D341Med (cell line): ENCODE measurements at places on chromosomes 3 and 15.

DNA sequence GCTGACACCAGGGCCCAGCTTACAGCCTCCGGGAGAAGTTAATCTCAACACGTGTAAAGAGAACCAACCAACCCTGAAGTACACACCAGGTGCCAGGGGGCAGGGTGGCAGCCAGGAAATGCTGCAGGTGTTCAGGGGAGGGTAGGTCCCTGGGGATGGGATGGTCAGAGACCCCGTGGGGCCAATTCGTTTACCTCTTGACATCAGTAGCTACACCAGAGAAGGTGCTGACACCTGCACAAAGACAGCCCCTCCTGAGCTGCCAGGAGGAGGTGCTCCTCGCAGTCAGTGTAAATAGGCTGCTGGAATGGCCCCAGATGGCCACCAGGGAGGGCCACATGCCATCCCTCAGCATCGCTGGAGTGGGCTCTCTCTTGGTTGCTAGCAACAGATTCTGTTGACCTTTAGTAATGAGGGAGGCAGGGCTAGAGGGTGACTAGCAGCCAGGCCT, 52.8 kb downstream of the CORO2B start:
- DNase-seq = no peak

- DNase-seq = no peak
Measured at GRCh38 chr3:165640970-165641369, 196.3 kb downstream of the BCHE start.

- no peak for DNase-seq
Measured at GRCh38 chr3:36511791-36512486, 131.6 kb downstream of the STAC start.

- no peak for DNase-seq
Measured at GRCh38 chr3:46553154-46553553, 12.9 kb downstream of the LRRC2 start.

DNA sequence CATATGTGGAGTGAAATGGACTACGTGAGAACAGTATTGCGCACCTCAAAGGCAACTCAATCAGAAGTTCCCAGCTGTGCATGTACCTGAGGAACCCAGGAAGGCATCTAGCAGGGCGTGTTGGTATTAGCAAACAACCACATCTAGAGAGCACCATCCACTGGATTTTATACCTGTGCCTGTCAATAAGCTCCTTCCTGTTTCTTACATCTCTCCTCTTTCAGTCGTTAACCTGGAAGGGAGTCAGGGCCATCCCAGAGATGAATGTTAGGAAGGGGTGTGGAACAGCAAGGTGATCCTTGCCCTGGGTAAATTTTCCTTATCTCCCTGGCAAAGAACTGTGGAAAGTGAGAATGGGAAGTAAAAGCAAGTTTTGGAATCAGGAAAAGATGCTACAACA, 29.6 kb upstream of the CHMP2B start:
- DNase-seq = no peak

DNA sequence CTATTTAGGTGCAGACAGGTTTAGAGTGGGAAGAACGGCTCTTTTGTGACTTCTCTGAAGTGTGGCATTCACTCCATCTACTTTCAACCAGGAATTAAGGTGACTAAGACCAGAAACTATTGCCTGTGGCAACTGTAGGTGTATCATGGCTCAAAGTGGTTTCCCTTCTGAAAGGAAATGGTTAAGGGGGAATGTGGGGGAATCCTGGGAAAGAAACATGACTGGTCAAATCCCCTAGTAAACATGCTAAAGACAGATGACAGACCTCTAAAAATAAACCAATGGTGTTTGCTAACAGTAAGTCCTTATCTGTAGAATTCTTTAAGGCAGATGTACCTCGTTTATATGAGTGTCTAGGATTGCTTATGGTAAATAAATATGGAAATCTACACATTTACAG, 56.9 kb downstream of the MEGF11 start:
- no peak for DNase-seq

GRCh38 chr3:181728470-181729340, 17.0 kb downstream of the SOX2 start:
- no peak for DNase-seq

- no peak for DNase-seq
Measured at GRCh38 chr3:108028896-108029295, 61.9 kb downstream of the CD47 start.

- DNase-seq = no peak
Measured at GRCh38 chr15:64430000-64430735, 30.2 kb upstream of the ZNF609 start.

- DNase-seq = peak; percentile 72
Measured at GRCh38 chr3:52041118-52041731, 15.1 kb downstream of the DUSP7 start.

- no peak for DNase-seq
Measured at GRCh38 chr3:106631373-106632108, 745.7 kb upstream of the CCDC54 start.

DNA sequence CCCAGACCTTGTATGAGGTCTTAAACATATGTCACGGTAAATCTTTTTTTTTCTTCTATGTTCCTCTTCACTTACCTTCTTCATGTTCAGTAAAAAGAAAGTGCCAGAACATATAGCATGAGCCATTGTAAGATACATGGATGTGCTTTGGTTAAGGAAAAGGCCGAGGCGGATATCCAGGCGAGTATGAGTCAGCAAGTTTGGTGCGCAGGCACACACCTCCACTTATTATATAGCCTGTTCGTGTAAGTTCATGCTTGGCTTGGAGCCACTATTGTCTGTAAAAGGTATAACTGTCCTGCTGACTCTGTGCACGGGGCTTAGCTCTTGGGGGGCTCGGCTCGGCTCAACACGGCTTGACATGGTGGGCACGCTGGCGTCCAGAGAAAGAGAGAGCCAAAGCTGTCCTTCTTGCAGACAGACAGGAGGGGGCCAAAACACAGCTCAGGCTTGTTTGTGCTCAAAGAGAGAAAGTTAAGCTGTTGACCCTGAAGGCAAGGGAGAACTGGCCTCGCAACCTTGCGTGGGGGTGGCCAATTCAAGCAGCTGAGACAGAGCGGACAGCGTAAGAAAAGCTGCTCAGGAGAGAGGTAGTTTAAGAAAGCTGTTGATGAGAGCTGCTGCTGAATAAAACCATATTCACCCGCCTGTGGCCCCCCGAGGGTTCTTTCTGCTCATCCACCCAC, 251.2 kb downstream of the SLC9A9 start:
- no peak for DNase-seq

DNA sequence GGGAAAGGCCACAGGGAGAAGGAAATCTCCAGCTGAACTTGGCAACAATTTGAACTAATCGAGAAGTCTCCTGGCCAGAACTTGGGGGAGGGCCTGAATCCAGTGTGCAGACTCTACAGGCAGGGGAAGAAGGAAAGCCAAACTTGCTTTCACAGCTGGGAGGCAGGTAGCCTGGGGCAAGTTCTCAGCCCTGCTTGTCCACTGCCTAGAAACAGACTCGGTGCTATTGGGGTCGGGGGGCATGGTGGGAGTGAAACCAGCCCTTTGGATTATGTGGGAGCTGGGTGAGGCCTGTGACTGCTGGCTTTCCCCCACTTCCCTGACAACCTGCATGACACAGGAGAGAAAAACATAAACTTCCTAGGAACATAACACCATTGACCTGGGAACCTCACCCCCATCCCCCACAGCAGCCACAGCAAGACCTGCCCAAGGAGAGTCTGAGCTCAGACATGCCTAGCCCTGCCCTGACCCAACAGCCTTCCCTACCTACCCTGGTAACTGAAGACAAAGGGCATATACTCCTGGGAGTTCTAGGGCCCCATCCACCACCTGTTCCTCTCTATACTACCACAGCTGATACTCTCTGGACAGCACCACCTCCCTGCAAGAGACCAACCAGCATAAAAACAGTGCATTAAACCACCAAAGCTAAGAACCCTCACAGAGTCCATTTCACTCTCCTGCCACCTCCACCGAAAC, 103.7 kb upstream of the MNS1 start:
- no peak for DNase-seq

GRCh38 chr3:38827791-38828190, 11.8 kb upstream of the SCN10A start:
- DNase-seq = no peak

DNA sequence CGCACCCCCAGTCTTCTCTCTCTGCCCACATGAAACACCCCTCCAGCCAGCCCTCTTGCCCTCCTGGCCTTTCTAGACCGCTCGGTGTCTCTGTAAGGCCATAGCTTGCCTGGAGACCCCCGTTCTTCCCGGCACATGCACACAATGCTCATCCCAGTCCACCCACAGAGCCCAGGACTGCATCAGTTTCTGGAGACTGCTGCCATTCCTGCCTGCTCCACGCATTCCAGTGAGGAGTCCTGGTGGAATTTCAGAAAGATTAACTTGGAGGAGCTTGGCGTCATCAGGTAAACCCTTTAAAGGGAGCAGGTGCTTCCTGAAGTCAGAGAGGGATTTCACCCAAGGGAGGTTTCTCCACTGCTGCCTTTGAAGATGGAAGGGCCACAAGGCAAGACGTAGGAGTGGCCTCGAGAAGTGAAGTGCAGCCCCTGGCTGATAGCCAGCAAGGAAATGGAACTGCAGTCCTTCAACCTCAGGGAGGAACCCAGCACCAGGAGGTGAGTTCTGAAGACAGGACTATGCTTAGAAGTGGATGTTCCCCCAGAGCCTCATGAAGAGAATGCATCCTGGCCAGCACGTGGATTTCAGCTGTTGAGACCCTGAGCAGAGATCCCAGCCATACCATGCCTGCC, 19.2 kb downstream of the SLC41A3 start:
- DNase-seq = no peak

DNA sequence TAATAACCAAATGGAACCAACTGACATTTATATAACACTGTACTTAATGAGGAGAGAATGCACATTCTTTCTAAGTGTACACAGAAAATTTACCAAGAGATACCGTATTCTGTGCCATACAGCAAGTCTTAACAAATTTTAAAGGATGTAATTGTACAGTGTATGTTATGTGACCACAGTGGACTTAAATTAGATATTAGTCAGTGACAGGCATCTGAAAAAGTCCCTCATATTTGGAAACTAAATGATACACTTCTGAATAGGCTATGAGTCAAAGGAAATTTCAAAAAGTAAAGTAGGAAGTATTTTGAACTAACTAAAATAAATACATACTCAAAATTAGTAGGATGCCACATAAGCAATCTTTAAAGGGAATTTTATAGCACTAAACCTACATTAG, 59.6 kb upstream of the P3H2 start:
- no peak for DNase-seq

DNA sequence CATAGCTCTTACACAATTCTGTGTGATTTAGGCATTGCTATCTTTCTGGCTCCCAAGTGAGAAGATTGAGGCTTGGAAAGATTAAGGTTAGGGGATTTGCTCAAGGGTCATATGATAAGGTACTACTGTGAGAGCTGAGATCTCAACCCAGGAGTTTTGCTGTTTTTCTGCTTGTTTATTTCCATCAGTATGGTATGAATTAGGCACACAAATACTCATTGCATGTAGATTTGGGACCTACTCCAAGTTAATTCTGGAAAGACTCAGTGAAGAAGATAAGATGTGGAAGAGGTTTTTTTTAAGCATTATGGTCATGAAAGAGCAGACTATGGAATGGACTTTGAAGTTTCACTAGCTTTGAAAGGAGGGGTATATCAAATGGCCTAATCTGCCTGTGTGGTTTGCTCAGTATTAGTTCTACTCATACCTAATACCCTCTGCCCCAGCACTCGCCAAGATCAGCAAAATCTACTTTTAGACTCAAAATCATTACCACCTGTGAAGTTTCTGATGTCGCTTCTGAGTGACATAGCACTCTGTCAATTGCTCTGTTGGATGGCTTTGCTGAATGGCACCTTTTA, 12.5 kb downstream of the MBNL1 start:
- DNase-seq = no peak

DNA sequence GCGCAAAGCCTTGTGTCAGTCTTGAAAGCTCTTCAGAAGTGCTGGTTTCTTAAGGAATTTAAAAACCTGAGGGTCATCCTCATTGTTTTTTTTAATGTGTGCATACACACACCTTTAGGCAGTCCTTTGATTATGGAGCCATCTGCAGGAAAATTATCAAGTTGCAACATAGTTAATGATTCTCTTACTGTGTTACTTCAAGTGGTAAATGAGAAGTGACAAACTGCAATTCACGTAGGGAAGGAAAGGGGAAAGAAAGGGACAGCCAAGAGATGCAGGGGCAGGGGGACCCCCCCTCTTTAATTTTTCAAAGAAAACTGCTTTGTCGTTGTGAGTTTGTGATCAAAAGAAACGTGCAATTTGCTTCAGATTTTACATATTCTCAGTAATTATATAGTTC, 162.4 kb upstream of the CGNL1 start:
- DNase-seq = peak; percentile 14

- no peak for DNase-seq
Measured at GRCh38 chr15:77140220-77140619, 69.3 kb upstream of the TSPAN3 start.

GRCh38 chr15:66733976-66734375, 31.9 kb downstream of the SMAD6 start:
- no peak for DNase-seq

GRCh38 chr15:67130166-67130565, 64.8 kb downstream of the SMAD3 start:
- DNase-seq = no peak

GRCh38 chr3:46576-46975, 150.0 kb upstream of the CHL1 start:
- no peak for DNase-seq

DNA sequence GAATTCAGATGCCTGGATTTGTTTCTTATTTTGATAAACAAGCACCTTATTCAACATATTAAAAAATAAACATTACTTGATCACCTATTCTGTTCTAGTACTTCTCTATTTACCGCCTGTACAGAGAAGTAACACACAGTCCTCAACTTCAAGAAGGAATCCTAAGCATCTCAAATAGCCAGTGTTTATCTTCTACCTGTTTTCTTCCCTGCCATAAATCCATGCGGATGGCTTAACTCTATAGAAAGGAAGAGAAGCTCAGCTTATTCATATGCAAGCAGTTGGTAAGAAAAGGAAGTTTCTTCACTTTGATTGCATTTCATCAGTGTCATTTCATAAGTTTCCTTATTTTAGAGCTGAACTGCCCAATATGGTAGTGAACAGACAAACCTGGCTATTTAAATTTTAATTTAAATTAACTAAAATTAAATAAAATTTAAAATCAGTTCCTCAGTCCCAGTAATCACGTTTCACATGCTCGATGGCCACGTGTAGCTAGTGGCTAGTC, 210.0 kb upstream of the PEX5L start:
- no peak for DNase-seq

DNA sequence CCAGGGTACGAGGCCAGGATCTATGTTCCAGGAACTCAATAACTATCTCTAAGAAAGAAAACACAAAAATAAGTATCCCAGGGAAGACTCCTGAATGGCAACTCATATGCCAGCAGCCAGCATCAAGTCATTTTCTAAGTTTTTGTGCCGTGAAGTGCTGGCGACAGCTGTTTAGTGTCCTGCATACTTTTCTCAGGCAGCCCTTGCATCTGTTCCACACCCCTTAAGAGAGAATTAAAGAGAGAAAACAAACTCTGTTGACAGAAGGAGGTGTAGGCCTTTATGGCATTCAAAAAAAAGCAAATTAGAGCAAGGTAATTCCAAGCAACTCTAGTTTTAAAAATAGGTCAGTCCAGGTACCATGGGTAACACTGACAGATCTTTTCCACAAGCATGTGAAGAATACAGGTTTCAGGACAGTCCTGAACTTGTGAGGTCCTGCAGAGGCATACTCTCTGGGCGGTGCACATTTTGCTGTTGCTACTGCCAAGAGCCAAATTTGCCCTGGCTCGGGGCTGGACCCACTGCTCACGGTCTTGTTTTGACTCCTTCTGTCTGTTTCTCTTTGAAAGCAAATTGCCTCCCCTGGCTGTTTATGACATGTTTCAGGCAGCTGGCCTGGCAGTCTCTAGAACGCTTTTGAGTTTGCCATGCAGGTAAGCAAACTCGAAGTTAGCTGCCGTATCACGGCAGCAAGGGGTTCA, 252.1 kb upstream of the ADAMTS9 start:
- DNase-seq = no peak

GRCh38 chr15:77032052-77032646, 37.2 kb downstream of the PSTPIP1 start:
- no peak for DNase-seq
